Stimulated activated naive CD8-positive, alpha-beta T cell treated with anti-CD3 and anti-CD28 coated beads, Interleukin-15, Interleukin-2, amounts not matched to agents 100 U/mL and 50 U/mL, for 24 hours (primary cell): ENCODE measurements at places on chromosomes 12 and 14.

GRCh38 chr12:87039536-87039935 lies 783.3 kb upstream of the MGAT4C start:
- DNase-seq, result no peak

- no peak for DNase-seq
These were observed 9.8 kb downstream of the RIMBP2 start for GRCh38 chr12:130706311-130706710.

DNA sequence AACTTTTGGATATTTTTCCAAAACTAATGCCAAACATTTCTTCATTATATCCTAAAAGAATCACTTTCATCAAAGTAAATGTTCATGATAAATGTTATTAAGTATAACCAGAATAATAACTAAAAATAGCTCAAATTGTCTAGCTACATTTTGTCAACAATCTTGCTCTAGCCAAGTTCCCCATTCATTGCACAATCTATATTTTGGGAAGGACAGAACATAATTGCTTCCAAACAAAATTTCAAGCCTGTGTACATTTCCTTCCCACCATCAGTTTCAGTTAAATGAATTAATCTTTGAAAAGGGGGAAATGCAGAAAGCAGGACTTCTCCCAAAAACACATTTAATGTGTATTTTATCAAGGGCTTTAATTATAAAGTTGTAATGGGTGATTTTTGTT lies 98.0 kb upstream of the PLEKHG7 start:
- no peak for DNase-seq

DNA sequence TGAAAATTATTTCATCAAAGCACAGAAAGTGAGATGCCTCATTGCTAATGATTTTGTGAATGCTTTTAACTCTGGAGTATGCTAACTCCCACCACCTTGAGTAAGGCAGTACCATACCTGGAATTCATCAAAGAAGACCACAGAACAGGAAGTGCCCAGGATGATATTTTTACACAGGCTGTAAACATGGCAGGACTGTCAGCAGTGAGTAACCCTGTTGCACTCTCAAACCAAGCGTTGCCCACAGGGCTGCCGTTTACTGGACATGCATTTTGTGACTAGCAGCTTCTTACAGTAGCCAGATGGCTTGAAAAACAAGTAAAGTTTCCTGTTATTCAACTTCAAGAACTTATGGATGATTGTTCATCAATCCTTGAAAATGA lies 42.4 kb downstream of the RALGAPA1 start:
- DNase-seq, result peak; percentile 7

DNA sequence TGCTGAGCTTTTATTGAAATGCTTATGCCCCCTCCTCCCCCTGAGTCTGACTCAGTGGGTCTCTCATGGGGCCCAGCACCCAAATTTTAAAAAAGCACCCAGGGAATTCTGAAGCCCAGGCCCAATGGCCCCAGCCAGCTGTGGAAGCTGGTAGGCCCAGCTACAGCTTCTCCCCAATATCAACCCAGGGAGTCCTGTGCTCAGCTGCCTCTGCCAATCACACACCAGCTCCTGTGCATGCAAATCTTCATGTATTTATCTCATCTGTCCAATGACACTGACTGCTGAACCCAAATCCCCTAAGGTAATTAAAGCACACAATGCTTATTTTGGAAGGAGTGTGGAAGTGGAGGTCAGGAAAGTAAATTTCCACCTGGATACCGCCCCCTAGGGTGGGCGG lies 76.3 kb downstream of the CCDC88C start:
- DNase-seq, result no peak

- no peak for DNase-seq
These were observed 1.1 kb downstream of the ADSS1 start for GRCh38 chr14:104724981-104725771.

DNA sequence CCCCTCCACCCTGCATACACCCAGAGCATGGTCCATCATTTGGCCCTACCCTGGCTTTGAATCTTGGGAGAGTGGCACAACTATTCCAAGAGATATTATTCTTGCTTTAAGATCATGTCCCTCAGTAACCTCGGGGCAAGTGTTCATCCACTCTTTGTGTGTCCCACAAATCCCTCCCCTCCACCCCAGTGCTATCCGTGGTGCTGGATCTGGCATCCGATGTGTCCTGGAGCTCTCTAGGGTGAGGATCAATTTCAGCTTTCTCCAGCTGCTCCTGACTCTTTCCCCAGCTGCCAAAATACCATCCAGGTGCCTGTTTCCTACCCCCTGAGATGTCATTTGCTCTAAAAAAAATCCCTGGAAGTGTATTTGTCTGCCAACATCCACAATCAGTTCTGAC lies 64.8 kb upstream of the CMKLR1 start:
- DNase-seq, result no peak

- no peak for DNase-seq
These were observed 10.8 kb downstream of the ANKRD9 start for GRCh38 chr14:102498678-102499265.

DNA sequence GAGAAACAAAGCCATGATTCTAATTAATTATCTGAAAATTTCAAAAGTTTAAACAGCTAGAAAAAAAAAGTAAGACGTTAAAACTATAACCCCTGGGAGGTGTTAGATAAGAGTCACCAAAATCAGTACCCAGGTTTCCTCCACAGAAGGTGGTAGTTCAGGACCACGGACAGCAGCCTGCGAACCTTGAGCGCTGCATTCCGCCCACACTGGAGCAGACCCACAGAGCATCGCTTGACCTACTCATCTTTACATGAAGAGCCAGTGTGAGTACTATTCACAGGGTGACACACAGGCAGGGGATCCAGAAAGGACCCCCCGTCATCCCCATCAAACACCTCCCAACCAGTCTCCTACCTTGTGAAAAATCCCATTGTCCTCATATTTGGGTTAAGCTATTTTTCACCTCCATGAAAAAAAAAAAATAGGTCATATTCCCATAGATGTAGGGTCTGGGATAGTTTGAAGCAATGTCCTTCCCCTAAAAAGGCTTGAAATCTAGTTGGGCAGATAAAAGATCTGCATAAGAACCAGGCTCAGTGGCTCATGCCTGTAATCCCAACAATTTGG lies 8.8 kb upstream of the CHGA start:
- peak; percentile 63 for DNase-seq

DNA sequence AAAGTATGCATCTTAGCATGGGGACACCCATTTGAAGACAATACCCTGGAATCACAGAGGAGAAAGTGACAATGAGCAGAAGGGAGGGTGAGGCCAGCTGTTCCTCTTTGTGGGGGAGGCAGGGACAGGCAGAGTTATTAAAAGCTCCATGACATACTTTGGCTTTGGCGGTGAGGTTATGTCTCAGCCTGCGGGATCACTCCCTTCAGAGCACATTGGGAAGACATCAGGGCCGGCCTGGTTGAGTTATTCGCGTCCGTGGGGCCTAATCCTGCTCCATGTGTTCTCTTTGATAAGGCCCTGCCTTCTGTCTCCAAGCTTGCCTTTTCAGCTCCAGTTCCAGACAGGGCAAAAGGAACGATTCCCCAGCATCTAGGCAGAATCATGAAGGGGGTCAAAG lies 98.8 kb upstream of the NTF3 start:
- no peak for DNase-seq

- no peak for DNase-seq
These were observed 450 bp downstream of the PRKAB1 start for GRCh38 chr12:119668324-119668841.

- no peak for DNase-seq
These were observed 150.1 kb downstream of the NTF3 start for GRCh38 chr12:5582018-5582417.

DNA sequence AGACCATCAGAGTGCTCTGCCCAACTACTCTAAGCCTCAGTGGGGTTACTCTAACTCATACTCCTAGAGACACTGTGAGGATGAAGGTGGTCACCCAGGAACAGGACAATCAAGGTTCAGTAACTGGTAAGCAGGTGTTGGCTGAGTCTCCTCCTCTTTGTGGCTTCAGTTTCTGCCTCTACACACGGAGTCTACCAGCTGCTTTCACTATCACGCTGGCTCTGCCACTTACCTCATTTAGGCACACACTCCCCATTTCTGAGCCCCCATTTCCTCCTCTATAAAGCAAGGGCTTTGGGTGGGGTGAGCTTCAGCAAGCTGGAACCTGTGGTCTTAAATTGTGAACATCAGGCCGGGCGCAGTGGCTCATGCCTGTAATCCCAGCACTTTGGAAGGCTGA lies 7.3 kb upstream of the TCHP start:
- DNase-seq, result no peak

GRCh38 chr14:96390965-96391292 lies 999 bp upstream of the AK7 start:
- DNase-seq, result no peak

DNA sequence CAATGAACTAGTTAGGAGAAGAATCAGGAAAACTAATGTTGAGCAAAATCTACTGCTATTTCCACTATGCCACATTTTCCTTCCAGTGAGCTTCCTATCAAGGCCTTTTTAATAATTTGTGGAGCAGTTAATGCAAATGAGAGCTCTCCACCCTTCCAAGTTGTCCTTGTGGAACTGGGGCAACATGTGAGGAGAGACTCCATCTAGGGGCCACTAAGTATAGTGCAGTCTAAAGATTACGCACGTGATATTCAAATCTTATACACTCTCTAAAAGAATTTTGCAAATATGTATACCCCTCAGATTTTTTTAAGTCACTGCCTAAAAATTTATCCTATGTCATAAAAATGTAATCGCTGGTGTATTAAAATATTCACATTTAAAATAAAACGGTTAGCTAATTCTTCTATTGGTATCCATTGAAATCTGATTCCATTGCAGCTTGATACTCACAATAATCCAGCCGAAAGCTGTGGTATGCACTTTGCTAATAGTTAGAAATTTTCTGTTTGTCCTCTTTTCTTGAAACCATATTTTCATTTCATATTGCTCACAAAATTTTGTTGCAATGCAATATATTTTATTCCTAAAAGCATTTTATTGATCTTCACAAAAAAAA lies 100.1 kb downstream of the PAH start:
- no peak for DNase-seq

DNA sequence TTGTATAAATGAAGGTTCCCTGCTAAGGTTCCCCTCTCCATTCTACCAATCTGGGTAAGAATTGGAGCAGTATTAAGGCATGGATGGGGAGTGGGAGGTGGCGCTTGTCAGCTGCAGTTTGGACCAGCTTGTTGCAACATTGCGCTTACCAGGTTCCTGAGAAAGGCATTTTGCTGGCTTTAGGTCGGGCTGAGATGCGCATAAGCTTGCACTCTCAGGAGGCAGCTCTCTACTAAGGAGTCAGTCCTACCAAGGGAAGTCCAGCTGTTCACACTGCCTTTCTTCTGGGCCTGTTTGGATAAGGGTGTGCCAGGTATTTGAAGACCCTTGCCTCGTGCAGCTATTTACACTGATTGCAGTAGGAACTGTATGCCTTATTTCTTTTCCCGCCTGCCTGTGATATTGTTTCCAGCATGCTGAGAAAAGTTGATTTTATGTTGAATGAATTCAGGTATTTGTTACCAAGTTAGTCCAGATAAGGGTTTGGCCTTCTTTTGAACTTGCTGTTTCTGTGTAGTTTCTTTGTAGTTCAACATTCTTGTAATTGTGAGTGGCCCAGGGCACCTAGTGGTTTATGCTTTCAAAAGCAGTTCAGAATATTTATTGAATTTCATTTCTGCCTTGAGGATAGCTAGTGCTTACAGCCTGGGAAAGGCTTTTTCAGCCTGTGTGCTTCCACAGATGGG lies 2.6 kb downstream of the MLEC start:
- DNase-seq, result no peak

DNA sequence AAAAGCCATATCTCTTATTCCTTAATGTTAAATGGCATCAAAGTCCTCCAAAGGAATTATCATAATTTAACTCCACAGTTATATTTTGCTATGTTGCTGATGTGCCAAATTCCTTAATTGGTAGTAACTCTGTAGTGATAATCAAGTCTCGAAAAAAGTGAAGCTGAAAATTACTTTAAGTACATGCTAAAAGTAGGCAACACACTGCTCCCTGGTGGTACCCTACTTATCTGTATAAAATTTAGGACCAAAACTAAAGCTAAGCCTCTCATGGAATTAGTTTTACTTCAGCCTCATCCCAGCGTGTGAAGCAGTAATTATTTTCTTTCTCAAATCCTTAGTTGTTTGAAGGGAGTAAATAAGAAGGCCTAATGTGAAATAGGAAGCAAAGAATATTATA lies 132.8 kb downstream of the TTLL5 start:
- no peak for DNase-seq

GRCh38 chr14:33676135-33676566 lies 274.7 kb downstream of the EGLN3 start:
- DNase-seq, result no peak

DNA sequence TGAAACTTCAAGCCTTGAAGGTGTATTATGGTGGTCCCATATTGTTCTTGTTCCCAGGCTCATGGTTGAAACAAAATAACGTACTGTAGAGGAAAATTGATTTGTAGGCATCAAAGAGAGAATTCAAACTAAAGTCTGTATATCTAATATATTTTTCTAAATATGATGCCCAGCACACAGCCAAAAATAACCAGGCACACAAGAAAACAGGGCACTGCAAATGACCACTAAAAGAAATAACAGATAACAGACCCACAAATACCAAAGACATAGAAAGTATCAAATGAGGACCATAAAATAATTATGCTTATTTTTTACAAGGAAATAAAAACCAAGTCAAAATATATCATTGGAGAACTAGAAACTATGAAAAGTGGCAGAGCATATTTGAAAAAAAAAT lies 46.8 kb downstream of the LLPH start:
- no peak for DNase-seq

DNA sequence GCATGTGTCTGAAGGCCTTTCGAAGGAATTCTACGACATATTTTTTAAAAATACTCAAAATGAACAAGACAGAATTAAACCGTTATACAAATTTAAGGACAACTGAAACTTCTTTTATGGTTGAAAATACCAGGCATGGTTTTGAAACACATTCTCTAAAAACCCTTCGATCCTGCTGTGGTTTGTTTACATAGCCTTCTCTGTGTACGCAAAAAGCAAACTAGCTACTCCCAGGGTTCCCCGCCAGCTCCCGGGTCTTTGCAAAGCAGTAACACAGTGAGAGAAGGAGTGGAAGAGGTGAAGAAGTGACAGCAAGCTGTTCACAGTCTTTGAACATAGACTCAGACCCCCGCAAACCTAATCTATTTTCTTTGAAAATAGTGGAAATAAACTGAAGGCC lies 2.2 kb upstream of the TC2N start:
- DNase-seq, result no peak

- no peak for DNase-seq
These were observed 489.6 kb upstream of the GARIN6 start for GRCh38 chr12:99157946-99158345.

- no peak for DNase-seq
These were observed 76.1 kb downstream of the NUAK1 start for GRCh38 chr12:106062693-106063092.

DNA sequence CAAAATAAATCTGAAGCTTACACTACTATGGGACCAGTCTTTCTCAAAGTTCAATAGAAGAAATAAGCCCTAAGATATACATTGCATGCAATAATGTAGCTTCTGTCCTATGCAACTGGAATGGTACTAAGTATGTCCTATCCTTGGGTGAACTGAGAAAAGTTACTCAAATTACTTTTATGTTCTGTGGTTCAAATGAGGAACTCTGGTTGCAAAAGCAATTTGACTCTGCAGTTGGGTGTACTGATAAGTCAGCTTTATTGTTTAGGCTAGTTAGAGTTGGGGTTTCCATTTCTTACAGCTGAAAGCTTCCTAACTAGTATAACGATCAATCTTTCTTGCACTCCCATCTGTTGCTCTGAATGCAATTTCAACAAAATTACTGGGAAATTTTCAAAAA lies 29.2 kb downstream of the GPR135 start:
- no peak for DNase-seq
